ENCODE measurements at places on chromosomes 12 and 14. TPM values are rescaled to one million over a fixed set of nuclear protein-coding genes. Genes with fewer than 3 reads are reported as not detected.

RNFT2 gene
- polyA plus RNA-seq: 3.3 TPM

DNA sequence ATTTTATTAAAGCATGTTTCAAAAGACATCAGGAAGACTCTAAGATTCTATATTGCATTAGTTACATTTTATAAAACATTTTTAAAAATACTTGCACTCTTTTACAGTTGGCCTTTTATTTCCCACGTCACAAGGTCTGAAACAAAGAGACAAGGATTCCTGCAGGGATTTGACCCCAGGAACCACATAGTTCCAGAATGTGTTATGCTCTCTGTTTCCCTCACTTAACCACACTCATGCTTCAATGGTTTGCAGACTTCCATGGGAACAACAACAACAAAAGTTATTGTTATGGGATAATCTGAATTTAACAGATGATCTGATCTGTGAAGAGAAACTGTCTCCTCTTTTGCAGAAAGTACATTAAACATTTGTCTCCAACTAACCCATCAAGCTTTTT is 104.3 kb upstream of the PPFIA2 start:
- DNase-seq: no peak

DNA sequence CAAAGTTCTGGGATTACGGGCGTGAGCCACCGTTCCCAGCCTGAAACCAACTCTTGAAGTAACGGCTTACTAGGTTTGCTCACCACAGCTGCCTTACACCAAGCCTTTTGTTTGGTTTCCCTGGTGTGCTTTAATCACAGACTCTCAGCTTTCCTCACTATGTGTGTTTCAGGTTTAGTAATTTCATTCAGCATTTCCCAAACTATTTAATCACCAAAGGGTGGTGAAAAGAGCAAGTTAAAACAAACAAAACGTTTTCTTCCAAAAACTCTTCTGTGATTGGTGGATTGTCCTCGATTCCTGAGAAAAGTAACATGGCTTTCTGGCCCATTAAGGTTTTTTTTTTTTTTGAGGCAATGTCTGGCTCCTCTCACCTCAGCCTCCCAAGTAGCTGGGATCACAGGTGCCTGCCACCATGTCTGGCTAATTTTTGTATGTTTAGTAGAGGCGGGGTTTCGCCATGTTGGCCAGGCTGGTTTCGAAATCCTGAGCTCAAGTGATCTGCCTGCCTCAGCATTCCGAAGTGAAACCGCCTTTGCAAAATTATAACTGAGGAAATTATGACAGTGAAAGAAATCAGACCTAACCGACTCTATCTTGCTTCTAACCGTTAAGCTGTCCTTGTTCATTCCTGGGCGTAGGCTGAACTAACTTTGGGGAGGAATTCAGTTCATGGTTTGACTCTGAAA is 1.5 kb upstream of the ZFYVE26 start:
- DNase-seq: no peak

DNA sequence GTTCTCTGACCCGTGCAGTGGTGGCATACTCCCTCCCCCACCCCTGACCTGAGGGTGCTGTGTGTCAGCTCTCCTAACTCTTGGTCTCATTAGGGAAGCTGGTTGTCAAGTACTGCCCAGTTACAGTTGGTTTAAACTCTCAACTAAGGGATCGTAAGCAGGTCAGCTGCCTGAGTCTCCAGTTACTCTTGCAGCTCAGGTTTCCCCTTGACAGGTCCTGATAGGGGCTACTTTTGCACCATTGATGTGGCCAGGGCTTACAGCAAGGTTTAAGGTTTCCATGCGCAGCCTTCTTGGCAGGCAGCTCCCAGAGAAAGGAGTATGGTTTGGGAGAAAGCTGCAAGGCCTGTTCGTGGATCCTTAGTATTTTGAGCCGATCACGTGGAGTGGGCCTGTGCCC is 74.5 kb downstream of the ETV6 start:
- DNase-seq: no peak

CCDC198 gene
- 0.95 TPM for polyA plus RNA-seq

DNA sequence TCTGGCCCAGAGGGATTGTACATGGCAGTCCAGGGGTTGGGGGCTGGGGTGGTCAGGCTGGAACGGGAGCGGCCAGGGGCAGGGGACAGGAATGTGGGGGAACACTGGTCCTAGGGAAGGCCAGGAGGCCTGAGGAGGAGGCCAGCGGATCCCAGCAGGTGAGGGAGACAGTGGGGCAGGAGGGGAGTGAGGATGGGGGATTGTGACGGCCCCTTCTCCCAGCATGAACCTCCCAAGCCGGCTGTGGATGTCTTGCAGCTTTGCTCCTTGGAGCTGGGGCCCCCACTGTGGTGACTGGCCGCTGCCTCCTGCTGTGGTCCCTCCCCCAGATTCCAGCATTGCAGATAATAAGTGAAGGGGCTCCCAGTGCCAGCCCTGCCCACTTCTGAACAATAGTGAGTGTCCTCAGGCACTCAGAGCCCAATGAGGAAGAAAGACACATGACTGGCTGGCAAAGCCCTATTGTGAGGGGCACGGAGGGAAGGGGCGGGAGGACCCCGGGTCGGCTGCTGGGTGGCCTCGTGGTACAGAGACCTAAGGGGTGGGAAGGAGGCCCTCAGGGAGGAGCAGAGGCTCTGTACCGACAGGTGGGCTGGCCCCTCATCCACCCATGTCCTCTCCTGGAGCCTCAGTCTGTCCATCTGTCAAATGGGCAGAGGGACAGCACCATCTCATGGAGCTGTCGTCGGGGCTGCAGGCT is 215.0 kb downstream of the KIF26A start:
- DNase-seq: no peak

DNA sequence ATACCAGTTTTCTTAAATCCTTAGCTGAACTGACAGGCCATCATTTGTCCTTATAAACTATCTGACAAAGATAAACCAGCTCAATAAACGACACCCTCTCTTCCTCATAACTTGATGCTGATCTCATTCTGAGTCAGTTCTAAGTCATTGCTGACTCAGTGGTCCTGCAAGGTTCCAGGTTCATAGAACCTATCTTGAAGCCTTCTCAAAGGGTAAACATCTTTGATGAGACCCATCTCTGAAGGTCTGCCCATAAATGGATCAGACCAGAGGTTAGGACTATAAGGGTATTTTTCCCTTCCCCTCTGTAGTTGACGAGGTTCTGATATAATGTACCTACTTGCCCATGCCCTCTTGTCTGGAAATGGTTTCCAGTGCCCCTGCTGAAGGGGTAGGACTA is 11.9 kb downstream of the NAA25 start:
- no peak for DNase-seq

DNA sequence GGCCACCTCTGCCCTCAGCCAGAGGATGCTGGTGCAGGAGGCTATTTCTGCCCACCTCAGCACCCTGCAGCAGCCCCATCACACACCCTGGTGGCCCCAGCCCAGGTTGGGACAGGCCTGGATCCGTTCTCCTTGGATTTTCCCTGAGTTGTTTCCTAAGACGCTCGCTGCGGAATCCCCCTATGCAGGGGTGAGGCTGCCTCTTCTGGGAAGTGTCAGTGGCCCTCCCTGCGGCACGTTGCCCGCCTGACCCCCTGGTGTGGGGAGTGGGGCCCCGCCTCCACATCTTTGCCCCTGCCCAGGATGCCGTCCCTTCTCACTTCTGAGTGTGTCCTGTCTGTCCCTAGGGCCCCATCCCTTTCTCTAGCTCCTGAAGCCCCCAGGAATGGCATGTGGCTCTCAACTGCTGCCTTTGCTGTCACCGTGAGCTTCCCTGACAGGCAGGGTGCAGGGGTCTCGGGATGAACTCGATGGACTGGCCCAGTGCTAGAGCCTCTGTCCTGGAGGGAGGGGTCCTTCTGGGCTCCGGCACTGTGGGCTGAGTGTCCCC is 594 bp upstream of the EXOC3L4 start:
- DNase-seq: no peak

GRCh38 chr12:114687802-114688201 is 3.8 kb upstream of the TBX3 start:
- DNase-seq: no peak

- no peak for DNase-seq
Observed at GRCh38 chr14:102362084-102362483, 606 bp downstream of the CINP start.

Data from HepG2 (cell line).